ENCODE measurements at places on chromosomes 4 and X.

- DNase-seq: no peak
Measured at GRCh38 chr4:20317424-20317985, 65.8 kb downstream of the SLIT2 start.

GRCh38 chr4:120691106-120691505 lies 231.4 kb downstream of the PRDM5 start:
- no peak for DNase-seq

GRCh38 chr4:95603393-95603792 lies 54.6 kb upstream of the UNC5C start:
- DNase-seq: no peak

GRCh38 chrX:1321674-1322073 lies 14.9 kb upstream of the IL3RA start:
- no peak for DNase-seq

GRCh38 chr4:54513204-54513603 lies 144.6 kb upstream of the KIT start:
- peak; percentile 2 for DNase-seq

GRCh38 chr4:51855270-51855669 lies 12.3 kb downstream of the DCUN1D4 start:
- DNase-seq: no peak

DNA sequence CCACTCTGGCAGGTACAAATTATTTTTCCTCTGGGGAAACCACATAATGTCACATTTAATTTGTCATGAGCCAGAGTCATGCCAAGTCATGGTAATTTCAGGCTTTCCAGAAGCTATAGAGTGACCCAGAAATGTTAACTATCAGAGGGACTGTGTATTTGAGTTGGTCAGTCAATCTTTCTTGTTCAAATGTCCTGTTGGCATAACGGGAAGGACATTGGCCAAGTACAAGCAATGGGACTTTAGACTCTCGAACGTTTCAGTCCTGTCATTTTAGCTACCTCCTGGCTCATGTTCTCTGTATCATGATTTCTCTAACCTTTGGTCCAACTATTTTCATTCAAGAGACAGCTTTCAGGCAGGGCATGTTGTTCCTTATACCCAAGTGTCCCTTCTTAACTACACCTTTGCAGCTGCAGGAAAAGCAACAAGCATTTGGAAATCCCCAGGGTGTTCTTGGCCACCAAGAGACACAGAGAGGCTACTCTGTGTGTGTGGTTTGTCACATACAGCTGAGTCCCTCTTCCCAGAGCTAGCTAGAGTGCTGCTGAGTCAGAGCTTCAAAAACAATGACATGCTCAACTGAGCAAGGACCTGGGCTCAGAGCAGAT lies 142.6 kb downstream of the EGF start:
- peak; percentile 3 for DNase-seq

- no peak for DNase-seq
Measured at GRCh38 chr4:152620915-152621314, 58.9 kb downstream of the TMEM154 start.

DNA sequence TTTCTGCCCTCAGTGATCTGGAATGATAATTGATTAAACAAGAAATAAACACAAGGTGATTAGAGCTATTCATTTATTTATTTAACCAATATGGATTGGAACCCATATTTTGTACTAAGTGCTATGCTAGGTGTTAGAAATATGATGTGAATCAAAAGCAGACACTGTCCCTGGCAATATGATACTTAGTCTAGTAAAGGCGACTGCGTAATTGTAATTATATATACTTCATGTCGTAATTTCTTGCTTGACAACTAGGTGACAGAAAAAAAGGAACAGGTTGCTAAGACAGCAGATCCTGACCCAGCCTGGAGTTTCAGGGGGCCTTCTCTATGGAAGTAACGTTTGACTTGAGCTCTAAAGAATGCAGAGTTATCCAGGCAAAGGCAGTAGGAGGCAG lies 236.5 kb upstream of the F9 start:
- DNase-seq: no peak

GRCh38 chr4:118034053-118034785 lies at the start of gene NDST3:
TSS of gene NDST3 (plus strand) at chr4:118034486. CDS start at chr4:118053911, 19,425 bp downstream.
- peak; percentile 24 for DNase-seq
